ENCODE measurements at places on chromosomes 11 and 22.

DNA sequence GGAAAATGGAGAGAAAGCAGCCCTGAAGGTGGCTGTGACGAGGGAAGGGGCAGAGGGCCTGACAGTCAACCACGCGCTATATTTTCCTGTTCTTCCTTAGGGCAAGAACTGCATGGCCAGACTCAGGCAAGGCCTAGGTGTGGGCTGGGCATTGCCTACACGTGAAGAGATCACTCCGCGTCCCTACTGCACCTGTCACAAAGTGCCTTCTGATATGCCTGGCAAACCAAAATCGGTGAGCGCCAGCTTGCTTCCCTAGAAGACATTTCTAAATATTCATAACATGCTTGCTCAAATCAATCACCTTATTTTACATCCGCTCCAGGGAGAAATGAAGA lies 6.3 kb downstream of the TMEM121B start:
- no peak for DNase-seq

DNA sequence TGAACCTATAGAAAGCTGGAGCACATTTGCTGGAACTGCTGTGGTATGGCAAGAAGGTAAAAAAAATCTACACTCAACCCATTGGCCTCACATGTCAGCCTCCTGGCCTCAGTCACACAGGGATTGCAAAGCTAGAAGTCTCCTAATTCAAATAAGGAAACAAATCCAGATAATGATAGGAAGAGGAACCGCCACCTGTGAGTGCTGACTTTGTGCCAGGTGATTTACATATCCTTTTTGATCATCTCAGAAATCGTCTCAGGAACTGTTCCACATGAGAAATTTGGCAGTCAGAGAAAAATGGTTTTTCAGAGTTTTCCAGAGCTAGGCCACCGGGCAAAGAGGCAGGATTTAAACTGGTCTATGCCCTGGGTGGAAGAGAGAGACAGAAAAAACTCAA lies 986 bp downstream of the NLRP10 start:
- DNase-seq = no peak

- DNase-seq = no peak
These were observed 180.3 kb upstream of the E2F8 start for GRCh38 chr11:19420868-19421533.

DNA sequence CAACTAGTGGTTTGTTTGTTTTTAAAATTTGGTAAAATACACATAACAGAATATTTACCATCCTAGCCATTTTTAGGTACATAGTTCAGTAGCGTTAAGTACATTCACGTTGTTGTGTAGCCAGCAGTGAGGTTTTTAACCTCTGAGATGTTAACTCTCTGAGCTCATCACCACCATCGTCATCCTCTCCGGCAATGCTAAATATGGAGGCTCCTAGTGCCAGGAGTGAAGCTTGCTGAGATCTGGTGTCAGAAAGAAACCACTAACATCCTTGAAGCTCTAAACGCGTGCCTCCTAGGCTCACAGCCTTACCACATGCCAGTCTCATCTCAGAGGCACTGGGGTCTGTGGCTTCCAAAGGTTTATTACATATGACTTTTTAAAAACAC lies 330.2 kb upstream of the B3GAT1 start:
- no peak for DNase-seq

GRCh38 chr11:14248580-14248981 lies 110.4 kb downstream of the RRAS2 start:
- peak; percentile 82 for DNase-seq

DNA sequence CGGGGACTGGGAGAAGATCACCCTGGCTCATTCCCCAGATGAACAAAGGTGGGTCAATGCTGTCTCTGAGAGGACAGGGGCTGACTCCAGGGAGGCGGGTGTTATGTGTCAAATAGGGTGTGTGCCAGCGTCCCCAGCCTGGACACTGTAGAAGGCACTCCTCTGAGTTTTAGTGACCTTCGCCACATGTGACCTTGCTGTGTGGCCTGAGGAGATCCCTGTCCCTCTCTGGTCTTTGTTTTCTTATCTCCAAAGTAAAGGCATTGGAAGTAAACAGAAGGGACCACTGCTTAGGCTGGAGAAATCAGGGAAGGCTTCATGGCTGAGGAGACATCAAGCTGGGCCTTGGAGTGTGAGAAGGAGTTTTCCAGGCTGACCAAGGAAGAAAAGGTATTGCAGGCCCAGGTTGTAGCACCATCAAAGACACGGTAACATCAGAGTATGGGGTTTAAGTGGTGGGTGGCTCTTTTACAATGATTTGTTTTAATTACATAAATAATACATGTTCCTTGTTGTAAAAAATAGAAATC lies 74.4 kb downstream of the TP53I11 start:
- no peak for DNase-seq

DNA sequence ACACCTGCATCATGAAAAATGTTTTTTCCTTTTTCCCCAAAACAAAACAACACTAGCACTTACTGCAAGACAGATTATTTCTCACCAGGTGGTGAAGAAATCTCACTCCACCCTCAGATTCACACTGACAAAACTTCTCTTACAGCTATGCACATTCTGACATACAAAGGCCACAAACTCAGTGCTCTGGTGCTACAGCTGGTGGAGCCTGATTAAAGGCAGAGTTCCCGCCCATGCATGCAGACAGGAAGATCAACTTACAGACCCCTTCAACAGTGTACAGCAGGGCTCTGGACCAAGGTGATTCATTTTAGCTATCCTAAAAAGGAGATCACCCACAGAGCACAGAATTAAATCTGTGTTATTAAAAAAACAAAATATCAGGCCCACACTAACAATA lies 112.6 kb downstream of the CADM1 start:
- DNase-seq = peak; percentile 63

DNA sequence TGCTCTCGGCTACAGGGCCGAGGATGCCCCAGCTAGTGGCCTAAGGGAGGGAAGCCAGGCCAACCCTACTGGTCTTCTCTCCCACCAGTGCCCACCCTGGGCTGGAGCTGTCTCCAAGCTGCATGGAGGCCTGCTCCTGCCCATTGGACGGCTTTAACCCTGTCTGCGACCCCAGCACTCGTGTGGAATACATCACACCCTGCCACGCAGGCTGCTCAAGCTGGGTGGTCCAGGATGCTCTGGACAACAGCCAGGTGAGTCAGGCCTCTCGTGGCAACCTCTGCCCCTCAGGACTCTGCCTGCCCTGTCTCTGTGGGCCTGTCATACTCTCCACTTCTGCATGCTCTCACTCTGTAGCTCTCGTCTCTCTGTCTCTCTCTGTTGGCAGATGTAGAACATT lies 44.1 kb upstream of the TPBGL start:
- DNase-seq = no peak

DNA sequence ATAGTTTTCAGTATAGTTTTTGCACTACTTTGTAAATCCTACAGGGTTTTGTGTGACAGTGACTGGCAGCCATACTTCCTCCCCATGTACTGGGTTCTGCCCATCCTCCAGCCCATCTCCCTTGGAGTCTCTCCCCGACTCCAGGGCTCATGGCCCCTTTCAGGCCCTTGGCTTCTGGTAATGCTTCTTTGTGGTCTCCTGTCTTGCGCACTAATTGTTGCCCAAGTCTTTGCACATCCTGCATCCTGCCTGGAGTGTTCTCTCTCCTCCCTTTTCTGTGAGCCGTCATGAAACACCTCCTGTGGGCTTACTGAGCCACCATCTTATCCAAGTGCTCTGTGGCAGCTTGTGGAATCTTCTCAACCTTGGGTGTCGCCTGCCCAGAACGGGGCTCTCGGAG lies 11.4 kb upstream of the KCNQ1OT1 start:
- no peak for DNase-seq

GRCh38 chr11:27497284-27497866 lies 9.2 kb downstream of the LIN7C start:
- DNase-seq = no peak

GRCh38 chr22:38214302-38215056 lies 12.7 kb downstream of the MAFF start:
- DNase-seq = peak; percentile 88
